ENCODE measurements at places on chromosomes 12 and 14.

- no peak for DNase-seq
These were observed 604 bp downstream of the GALNT4 start for GRCh38 chr12:89523843-89524540.

DNA sequence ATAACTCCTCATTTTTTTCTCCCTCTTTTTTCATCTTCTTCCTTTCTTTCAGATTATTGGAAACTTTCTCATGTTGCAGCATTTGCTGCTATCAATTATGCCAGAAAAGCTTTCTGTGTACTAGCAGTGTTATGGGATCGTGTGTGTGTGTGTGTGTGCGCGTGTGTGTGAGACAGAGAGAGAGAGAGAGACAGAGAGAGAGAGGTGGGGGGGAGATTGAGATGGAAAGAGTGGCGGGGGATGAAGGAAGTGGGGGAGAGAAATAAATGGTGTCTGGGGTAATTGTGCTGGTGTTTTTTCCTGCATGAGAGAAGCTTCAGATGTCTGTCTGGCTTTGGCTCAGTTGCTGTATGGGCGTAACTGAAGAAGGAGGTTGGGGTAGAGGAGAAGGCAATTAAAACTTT lies 268.9 kb downstream of the RAD51B start:
- DNase-seq = peak; percentile 63

GRCh38 chr12:114166362-114166761 lies 200.2 kb upstream of the RBM19 start:
- no peak for DNase-seq

DNA sequence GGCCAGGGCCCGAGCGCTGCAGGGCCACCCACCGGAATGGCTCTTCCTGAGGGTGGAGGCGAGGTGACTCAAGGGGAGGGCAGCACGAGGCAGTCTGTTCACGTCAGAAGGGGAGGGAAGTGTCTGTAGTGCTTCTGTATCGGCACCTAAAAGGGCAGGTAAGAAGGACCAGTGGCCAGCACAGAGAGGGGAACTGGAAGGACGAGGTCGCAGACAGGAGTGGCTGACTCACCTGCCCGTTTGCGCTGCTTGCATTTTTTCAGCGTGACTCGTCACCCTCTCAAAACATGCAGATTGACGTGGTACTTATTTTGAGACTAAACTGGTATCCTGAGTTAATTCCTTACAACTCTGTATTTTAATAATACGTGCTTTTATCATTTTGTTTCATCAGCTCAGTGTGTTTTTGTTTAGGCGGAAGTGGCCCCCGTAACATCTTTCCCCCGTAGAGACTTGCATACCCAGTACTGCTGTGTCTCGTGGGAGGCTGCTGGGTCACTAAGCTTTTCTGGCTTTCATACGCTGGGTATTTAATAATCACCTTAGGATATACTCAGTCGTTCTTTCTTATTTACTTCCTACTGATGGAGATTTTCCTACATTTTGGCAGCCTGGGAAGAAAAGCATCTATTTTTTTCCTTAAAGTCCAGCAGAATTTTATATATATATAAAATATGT lies 26.4 kb downstream of the SFSWAP start:
- DNase-seq = no peak

DNA sequence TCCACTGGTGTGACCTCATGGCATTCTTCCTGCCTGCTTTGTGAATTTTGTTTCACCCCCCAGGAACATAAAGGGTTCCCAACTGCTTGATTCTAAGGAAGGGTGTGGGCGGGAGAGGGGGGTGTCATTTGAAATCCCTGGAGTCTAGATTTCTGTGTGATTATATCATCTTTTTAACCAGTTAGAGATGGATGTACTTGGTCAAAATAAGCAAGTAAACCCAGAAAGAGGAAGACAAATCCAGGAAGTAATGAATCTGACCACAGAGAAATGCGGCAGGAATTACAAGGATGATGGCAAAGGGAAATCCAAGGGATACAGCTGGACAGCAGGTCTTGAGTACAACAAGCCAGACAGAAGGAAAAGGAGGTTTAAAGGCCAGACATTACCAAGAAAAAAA lies 38.9 kb downstream of the DMAC2L start:
- no peak for DNase-seq

DNA sequence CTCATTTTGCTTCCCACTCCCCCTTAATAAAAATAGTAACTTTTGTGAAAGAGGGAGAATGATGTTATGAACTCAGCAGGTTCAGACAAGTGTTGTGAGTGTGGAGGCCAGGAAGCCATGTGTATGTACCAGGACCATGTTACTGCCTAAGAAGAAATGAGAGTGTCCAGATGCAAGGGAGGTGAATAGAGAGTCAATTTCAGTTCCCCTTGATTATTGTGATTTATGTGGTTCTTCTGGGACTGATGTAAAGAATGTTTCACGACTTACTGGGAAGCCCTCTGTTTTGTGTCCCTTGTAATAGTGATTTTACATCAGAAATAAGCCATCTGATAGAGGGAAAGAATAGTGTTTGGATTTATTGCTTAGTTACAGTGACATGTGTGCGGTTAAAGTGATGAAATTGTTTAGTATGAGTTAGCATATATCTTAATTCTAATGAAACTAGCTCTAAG lies 32.5 kb downstream of the FBXO34 start:
- DNase-seq = no peak

- DNase-seq = peak; percentile 22
These were observed 33.6 kb downstream of the E2F7 start for GRCh38 chr12:77031745-77032144.

DNA sequence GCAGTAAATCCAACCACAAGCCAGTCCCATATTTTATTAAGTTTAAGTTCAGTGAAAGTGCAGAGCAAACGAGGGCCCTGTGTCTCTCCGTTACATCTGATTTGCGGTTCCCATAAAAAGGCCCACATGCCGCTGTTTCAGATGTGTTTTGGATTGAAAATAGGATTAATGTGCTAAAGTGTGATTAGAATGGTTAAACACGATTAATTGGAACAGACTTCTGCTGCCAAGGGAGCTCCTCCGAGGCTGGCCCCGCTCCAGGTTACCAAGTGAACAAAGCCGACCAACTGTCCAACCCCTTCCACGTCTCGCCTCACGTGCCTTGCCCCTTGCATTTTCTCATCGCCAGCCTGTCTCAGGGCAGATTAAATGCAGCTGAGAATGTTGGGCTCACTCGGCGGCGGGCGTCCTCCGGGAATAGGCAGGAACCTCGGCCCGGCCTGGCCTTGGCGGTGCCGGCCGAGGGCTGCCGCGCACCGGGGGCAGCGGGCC lies 166.5 kb upstream of the GSC start:
- no peak for DNase-seq

- DNase-seq = no peak
These were observed 25.5 kb upstream of the LDHB start for GRCh38 chr12:21683115-21683514.

GRCh38 chr14:96559571-96559970 lies 57.4 kb downstream of the PAPOLA start:
- peak; percentile 70 for DNase-seq

GRCh38 chr14:99137001-99137700 lies 134.8 kb downstream of the BCL11B start:
- DNase-seq = no peak

GRCh38 chr14:53921027-53921426 lies 35.6 kb downstream of the BMP4 start:
- DNase-seq = no peak

DNA sequence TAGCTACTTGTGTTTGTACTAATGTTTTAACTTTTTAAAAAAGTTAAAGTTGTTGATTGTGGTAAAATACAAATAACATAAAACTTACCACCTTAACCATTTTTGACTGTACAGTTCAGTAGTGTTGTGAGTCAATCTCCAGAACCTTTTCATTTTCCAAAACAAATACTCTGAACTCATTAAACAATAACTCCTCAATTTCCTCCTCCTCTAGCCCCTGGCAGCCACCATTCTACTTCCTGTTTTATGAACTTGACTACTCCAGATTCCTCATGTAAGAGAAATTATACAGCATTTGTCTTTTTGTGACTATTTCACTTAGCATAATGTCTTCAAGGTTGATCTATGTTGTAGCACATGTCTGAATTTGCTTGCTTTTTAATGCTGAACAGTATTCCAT lies 299.1 kb upstream of the AMIGO2 start:
- peak; percentile 76 for DNase-seq

DNA sequence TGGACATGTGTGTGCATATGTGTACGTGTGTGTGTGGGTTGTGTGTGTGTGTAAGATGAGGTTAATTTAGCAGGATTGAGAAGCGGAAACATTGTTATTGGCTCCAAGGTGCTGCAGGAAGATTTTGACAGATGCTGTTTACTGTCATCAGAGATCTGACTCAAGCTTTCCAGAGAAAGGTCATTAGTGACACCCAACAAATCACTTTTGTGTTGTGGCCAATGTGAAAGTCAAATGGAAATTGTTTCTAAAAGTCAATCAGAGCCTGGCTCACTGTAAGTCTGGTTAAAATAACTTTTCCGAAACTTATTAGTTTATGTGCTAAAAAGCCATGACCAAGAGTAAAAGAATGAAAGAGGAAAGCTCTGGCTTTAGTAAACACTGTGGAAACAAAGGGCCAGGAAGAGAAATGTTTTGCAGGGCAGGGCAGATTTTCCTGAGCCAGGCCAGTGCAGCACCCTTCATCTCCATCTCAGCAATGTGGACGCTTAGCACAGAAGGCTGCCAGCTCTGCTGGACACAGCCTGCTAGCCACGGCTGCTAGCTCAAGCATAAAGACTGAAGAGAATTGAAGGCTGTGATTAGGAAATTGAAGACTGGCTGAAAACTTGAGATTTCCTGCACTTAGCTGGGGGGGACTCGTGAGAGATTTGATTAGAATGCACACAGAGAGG lies 235.8 kb downstream of the NEDD1 start:
- DNase-seq = peak; percentile 94

DNA sequence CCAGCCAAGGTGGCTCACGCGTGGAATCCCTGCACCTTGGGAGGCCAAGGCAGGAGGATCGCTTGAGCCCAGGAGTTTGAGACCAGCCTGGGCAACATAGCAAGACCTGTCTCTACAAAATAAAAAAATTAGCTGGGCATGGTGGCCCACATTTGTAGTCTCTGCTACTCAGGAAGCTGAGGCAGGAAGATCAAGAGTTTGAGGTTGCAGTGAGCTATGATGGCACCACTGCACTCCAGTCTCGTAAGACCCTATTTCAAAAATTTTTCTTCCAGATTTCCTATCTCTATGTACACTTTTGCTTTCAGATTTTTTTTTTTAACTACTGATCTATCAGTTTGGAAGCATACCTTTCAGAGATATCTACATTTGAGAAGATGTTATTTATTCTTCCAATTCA lies 15.3 kb downstream of the SNX6 start:
- no peak for DNase-seq

- no peak for DNase-seq
These were observed 90.6 kb downstream of the ACSS3 start for GRCh38 chr12:81168445-81168844.

DNA sequence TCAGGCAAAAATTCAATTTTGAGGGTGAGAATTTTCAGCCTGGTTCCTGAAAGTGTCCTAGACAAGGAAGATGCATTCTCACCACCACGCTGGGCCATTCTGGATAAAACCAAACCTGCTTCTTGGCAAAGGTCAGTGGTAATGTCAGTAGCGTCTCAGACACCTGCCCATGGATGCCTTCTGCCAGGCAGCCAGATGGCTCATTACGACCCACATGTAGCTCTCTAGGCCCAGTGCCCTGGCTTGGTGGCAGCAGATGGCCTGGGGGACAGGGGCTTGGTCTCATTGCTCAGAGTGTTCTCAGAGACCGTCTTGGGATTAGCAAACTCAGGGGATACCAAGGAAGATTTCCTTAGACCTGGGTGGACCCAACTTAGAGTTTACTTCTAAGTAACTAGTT lies 105.1 kb downstream of the ARF6 start:
- DNase-seq = no peak

- DNase-seq = no peak
These were observed 2.3 kb downstream of the SPPL3 start for GRCh38 chr12:120901818-120902217.

GRCh38 chr14:102688290-102688689 lies 89.0 kb upstream of the TRAF3 start:
- DNase-seq = no peak

DNA sequence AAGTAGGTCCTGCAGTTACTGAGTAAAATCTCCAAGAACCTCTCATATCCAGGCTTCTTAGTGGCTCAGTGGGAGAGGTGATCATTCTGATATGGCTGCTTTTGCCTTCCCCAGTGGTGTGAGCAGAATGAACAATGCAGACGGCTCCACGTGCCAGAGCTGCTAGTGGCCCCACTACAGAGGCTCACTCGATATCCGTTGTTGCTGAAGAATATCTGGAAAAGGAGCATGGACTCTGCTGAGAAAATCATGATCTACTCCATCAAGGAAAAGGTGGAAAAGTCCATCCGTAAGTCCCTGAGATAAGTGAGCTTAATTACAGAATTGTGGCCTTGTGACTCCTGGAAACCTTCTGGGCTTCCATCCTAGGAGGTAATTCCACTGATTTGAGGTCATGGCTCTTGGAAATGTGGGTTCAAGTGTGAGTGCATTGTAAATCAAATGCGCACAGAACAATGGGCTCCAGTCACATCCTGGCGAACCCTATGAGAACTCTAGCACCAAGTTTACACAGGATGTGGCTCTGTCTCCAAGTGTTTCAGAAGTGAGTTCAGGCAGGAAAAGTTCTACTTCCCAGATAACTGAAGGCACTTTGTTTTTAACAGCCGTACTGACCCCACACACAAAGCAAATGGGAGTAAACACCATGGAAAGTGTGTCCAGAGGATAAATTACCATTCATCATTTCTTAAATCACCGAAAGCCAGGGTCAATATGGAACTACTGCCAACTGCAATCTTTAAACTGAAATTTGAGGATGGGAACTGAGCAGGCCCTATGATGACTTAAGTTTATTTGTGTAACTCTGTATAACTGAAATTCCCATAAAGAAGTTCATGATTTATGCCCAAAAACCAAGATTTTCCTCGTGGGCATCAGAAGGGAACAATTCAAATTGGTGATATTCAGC lies 51.4 kb downstream of the PLEKHG7 start:
- no peak for DNase-seq

DNA sequence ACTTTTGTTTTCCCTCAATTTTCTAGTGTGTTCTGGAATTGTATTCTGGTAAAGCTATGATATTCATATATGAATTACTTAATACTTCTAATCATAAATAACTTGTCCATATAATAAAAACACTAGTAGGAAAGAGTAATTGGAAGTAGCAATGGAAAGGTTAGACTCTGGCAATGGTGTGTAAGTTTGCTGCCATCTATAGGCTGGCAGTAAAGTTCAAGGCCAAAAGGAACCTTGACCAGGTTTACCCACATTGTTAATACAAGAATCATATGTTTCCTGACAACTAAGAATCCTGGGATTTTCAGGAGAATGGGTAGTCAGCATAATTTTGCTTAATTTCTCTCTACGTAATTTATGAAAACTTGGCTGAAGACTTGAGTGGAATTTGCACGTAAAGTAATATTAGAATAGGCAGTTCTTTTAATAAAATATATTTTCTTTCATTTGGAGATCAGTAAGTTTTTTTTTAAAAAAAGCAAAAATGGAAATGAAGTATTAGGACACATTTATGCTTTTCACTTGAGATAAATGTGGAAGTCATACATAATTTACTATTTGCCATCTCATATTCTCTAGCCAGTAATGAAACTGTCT lies 926.7 kb downstream of the GALC start:
- DNase-seq = no peak

DNA sequence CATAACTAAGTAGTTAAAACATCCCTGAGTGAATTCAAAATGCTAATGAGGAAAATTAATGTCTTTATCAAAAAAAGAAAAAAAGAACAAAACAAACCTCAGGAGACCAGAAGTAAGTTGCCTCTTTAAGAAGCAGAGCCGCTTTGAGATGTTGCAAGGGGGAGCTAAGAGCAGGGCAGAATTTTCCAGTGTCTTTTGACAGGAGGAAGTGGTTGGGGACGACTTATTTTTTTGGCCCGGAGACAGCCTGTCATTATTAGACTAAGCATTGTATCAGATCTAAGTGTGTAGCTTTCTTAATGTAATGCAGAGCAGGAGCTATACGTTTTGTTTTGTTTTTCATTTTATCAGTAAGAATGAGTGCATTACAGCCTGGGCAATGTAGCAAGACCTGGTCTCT lies 206.6 kb downstream of the CACNA1C start:
- DNase-seq = no peak
